ENCODE measurements at places on chromosomes 6 and 20. TPM values are rescaled to one million over a fixed set of nuclear protein-coding genes. Genes with fewer than 3 reads are reported as not detected.
A peak's percentile ranks its signal among the peaks of the same experiment; 100 is the strongest.

CFAP206 gene
- not detected for total RNA-seq

PABPC1L gene
- 79.3 TPM for total RNA-seq

CLDN20 gene
- total RNA-seq, result not detected

NRM gene
- total RNA-seq, result 19.7 TPM

CD93 gene
- 0.08 TPM for total RNA-seq

DNA sequence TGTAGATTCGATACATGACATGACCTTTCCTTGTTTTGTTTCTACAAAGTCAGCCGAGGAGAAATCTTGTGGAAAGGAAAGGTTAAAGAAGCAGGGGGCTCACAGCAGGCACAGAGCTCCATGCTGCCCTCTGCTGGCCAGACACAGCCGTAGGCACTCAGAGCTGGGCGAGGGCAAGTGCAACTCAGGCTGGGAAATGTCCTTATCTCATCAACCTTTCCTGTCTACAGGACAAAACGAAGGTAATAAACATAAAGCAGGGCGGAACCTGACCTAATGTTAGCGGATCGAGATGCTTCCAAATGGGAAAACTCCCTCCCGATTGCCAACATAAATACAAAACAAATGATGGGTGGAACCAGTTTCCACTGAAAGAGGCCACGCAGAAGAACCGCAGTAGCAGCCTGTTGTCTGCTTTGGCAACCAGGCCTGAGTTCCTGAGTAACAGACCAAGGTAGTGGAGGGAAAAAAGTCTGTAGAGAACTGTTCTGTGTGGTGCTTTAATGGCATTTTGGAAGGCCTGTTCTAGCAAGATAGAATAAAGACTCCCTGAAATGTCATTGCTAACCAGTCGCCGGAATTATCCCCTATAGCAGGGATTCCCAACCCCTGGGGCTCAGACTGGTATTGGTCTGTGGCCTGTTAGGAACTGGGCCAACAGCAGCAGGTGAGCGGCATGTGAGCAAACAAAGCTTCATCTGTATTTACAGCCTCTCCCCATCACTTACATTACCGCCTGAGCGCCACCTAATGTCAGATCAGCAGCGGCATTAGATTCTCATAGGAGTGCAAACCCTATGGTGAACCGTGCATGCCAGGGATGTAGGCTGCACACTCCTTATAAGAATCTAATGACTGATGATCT is 85.2 kb downstream of the MBOAT1 start:
- peak; percentile 63 for DNase-seq

DNA sequence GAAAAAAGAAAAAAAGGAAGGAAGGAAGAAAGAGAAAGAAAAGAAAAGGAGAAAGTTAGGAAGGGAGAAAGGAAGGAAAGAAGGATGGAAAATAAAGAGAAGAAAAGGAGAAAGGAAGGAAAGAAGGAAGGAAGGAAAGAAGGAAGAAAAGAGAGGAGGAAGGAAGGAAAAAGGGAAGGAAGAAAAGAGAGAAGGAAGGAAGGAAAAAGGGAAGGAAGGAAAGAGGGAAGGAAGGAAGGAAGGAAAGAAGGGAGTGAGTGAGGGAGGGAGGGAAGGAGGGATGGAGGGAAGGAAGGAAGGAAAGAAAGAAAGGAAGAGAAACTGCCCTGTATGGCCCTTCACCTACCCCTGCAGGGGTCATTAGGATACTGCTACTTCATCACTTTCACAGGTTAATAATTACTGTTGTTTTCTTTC is 12.9 kb upstream of the IGF2R start:
- no peak for DNase-seq

GRCh38 chr6:136890194-136890839 is 31.8 kb upstream of the SLC35D3 start:
- DNase-seq, result no peak

DNA sequence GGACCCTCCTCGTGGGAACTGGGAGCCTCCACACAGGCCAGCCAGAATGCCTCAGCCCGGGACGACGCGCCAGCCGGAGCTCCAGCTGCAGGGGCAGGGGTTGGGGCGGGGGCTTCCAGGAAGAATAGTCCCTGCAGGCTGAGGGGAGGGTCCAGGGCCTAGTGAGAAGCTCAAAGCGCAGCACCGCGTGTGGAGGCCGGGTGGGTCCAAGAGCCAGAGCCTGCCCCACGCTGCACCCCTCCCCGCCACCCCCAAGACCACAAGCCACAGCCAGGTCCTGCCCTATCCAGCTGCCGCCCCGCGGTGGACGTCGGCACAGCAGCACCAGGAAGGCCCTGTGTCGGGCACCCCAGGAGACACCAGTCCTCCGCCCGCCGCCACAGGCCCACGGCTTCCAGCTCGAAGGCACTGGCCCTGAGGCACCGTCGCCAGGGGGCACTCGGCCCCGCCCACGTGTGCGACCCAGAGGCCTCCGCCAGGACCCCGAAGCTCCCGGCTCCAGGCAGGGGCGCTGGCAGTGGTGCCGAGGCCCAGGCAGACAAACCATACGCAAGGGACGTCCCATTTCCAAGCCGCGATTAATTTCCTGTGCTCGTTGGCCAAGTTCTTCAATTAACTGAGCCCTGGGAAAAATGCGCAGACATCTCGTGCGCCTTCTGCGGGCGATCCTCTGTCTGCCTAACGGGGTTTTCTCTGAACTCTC is 19.5 kb downstream of the KCNQ2 start:
- peak; percentile 32 for DNase-seq

DNA sequence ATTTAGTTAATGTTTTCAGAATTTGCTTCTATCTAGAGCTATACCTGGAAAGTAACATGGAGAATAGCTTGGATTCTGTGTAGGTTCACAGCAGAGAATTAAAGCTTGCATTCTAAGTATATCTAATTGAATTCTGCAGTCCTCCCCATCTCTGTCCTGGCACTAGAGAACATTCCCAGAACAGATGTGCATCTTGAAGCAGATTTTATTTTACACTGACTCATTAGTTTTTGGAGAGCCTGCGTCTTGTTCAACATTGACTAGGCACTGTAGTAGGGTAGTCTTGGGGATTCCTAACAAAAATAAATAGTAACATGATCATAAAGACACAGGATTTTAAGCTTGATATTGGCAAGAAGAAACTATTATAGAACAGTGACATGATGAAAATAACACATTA is 36.2 kb upstream of the BAG2 start:
- DNase-seq, result no peak

GRCh38 chr6:45721665-45722064 is 294.0 kb downstream of the CLIC5 start:
- DNase-seq, result no peak

GRCh38 chr20:19376451-19377229 is 164.2 kb downstream of the SLC24A3 start:
- DNase-seq, result no peak

DNA sequence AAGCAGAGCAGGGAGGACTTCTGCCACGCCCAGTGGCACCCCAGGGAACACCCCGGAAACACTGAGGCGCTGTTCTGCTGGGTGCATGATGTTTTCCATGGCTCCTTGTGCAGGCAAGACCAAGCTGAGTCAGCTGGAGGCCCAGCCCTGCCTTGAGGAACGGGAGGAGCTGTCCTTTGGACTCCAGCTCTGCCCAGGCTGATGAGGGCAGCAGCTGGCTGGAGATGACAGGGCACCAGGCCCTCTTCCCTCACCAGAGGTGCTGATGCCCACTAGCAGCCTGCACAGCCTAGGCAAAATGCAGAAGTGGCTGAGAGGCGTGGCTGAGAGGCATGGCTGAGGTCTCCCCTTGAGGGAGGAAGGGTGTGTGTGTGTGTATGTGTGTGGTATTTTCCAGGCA is 2.4 kb downstream of the C6orf132 start:
- DNase-seq, result no peak

GRCh38 chr20:62766716-62767115 is 29.6 kb upstream of the MRGBP start:
- no peak for DNase-seq

DNA sequence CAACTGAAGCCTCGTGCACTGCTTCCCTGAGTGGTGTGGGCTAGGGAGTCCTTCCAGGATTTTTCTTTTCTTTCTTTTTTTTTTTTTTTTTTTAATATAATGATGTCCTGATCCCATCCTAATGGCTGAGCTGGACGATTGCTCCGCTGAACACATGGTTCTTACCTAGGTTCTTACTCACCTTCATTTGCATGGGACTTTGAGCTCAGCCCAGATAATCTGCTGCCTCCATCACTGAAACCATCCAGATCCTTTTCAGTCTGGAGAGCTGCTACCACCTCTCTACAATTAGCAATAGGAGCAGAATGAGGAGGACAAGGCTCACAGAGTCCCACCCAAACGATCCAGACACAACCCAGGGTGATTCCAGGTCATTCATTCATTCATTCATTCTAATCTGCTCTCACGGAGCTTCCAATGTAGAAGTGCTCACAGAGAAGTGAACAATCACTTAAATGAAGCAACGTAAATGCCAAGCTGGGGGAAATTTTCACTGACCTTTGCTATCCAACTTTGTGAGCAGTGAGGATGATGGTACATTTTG is 246.3 kb upstream of the RREB1 start:
- no peak for DNase-seq

DNA sequence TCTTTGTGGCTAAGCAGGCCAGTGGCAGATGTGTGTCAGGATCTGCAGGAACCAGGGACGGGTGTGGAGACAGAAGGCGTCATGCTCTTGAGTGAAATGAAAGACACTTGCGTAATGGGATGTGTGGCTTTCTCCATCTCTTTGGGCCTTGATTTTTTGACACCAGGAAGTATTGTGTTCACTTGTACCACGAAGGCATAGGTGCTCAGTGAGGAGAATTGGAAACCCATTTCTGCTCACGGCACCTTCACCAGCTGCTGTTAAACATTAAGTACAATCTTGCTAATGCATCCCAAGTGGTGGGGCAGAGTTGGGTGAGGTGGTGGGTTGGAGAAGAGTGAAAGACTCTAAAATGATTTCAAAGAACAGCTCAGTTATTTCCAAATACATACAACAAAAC is 30.0 kb downstream of the GJA10 start:
- no peak for DNase-seq

- no peak for DNase-seq
These were observed 15.5 kb downstream of the OVOL2 start for GRCh38 chr20:18042229-18042628.

Measured in activated naive CD8-positive, alpha-beta T cell treated with anti-CD3 and anti-CD28 coated beads for 36 hours (primary cell).